ENCODE measurements at places on chromosomes 16 and 17.

DNA sequence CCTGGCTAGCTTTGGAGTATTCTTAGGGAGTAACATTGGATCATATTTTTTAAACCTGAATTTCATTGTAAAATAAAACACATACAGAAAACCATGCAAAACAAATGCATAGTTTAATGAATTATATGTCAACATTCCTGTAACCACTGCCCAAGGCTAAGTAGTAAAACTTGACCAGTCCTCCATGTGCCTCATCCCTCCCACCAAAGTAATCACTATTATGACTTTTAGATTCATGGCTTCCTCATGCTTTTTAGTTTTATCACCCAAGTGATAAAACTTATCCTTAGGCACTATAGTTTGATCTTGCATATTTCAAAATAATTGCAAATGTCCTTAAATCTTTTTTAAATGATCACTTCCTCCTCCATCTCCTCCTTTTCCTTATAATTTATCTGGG is 20.4 kb downstream of the PRKCA start:
- no peak for DNase-seq

DNA sequence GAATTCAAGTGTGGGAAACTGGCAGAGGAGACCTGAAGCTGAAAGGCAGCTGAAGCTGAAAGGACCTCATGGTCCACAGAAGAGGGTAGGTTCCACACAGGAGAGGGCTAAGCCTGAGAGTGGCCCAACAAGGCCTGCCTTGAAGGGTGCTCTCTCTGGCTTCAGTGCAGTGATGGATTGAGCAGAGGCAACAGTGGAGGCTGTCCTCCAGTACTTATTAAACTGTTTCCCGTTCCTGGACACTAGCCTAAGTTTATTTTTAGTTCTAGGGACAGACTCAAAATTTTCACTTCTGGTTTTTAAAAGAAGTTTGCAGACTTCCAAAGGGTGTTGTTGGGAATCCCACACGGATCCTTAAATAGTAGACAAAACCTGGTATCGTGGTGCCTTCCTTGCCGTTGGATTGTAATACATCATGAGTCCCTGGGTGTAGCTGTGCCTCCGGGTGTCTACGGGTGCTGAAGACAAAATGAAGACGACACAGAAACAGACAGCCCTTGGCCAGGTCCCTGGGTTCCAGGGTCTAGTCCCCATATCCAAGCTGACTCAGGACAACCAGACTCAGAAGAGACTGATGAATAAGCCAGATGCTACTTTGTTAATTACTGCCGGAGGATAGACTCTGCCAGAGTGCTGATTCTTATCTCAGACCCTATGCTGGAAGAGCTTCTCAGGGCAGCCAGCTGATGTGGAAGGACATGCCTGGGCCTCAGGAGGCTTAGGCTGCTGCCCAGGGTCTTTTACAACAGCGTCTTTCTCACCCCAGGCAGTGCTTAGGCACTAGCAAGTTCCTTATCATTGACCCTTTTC is 7.1 kb upstream of the CMTM4 start:
- DNase-seq: no peak

GRCh38 chr17:72234985-72235384 is 114.2 kb downstream of the SOX9 start:
- DNase-seq: no peak

GRCh38 chr17:63703029-63703428 is 3.1 kb upstream of the LIMD2 start:
- no peak for DNase-seq

DNA sequence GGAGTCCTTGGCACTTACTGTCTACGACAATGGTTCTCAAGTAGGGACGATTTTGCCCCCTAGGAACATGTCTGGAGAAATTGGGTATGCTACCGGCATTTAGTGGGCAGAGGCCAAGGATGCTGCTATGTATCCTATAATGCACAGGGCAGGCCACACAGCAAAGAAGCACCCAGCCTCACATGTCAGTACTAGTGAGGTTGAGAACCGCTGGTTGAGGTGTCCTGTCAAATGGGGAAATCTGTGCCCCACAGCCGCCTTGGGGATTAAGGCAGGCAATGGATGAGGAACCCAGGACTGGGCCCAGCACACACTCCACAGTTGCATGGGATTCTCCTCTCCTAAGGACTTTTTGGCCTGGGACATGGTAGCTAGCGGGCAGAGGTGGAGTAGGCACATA is 86.7 kb upstream of the TOB1 start:
- DNase-seq: no peak

DNA sequence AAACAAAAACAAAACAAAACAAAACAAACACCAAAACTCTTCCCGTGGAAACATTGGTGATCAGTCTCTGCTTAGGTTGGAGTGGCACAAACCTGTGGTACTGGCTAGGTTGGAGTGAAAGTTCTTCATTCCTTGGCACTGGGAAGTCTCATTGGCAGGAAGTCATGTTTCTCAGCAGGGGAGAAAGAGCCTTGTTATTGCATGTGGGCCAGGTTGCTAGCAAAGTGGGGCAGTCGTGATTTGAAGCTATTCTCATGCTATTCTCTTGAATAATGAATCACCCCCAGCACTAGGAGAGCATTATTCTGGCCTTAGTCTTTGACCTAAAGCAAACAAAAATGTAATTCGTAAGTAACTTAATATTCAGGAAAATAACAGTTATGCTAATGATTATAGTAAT is 24.3 kb upstream of the B4GALNT2 start:
- DNase-seq: no peak

DNA sequence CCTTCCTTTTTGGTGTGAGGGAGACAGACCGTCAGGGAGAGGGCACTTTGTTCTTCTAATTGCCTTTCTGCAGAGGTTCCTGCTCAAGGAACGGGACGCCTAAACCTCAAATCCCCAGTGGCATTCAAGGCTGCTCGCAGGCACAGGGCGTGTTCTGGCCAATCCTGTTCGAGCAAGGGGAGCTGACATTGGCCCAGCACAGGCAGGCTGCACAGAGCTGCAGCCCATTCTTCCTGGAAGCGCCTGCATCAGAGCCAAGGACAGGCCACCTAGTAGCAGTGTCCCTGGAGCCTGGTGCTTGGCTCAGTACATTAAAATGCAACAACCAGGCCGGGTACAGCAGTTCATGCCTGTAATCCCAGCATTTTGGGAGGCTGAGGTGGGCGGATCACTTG is 72.2 kb upstream of the CREBBP start:
- DNase-seq: no peak

DNA sequence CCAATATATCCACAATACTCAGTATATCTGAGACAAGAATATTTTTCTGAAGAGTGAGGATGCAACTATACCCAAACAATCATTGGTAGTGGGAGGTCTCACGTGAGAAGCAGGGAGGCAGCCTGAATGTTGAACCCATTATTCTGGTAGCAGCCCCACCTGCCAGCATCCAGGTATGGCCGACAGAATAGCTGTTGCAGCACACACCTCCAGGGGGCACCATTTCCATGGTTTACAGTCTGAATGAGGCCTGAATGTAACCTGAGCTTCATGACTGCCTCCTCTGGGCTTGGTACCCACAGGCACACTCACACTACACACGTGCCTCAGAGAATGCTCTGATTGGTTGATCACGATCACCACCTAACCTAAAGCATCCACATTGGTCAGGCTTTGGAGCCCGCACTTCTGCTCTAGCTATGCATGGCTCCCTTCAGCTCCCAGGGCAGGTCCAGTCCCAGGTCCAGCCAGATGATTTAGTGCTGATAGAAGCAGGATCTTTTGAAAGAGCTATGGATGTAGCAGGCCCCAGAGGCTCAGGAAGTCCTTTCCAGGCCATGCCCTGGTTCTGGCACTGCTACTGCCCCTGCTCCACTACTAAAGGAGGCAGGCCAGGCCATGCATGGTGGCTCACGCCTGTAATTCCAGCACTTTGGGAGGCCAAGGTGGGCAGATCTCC is 11.0 kb upstream of the CBFB start:
- peak; percentile 83 for DNase-seq

- no peak for DNase-seq
These were observed 565.6 kb downstream of the WWOX start for GRCh38 chr16:78664811-78665772.

All from GM10248 (cell line).